ENCODE measurements at places on chromosomes 5 and 9.

- DNase-seq, result no peak
Observed at GRCh38 chr9:89461265-89461664, 36.6 kb downstream of the SEMA4D start.

GRCh38 chr9:88808019-88808656 lies 183.1 kb upstream of the S1PR3 start:
- no peak for DNase-seq

DNA sequence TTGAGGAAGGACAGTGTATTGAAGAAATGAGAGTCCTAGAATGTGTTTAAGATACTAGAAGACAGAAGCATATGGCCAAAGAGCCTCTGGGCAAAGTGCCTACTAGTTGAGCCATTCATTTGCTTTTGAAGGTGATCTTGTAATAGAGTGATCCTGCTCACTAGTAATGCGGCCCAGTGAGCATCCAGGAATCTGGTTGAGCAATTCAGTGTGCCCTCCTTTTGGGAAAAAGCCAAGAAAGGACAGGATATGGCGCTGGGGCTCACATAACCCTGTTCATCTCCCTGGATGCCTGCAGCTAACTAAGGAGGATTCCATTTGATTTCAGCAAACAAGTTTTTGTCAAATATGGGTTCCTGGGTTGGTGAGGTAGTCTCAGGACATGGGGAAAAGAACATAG lies 16.3 kb downstream of the ADAM19 start:
- DNase-seq, result no peak

DNA sequence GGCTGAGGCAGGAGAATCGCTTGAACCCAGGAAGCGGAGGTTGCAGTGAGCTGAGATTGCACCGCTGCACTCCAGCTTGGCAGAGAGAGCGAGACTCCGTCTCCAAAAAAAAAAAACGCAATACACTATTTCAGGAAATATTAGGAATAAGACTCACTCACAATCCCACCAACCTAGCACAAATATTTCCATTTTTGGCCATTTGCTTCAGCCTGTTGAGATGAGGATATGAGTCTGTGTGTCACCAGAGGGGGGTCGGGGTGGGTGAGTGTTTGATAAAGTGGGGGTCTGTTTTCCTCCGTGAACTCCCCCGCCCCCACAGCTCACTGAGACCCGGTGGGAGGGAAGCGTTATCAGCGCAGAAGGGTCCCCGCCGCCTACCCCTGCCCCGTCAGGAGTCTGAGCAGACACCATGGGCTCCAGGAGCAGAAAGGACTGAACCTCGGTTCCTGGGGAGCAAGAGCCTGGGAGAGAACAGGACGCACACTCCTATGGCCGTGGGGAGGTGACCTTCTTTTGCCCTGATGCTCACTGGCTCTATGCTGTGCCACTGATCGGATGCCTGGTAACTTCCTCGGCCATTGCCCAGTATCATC lies 153.8 kb upstream of the PHYKPL start:
- no peak for DNase-seq

GRCh38 chr5:156628421-156628820 lies 221.7 kb upstream of the PPP1R2B start:
- no peak for DNase-seq

DNA sequence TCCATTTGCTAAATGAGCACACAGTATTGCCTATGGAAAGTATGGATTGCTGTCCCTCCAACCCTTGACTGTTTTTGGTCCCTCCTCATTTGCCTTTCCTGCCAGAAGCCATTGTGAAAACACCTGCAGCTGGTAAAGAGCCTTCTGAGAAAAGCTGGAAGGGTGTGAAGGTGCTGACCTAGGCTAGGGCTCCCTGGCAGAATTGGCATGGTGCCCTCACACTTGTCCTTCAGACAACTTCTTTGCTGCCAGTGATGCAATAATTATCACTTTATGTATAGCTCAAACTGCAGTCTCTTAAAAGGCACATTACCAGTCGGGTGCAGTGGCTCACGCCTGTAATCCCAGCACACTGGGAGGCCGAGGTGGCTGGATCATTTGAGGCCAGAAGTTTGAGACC lies 4.2 kb downstream of the TXNDC15 start:
- no peak for DNase-seq

DNA sequence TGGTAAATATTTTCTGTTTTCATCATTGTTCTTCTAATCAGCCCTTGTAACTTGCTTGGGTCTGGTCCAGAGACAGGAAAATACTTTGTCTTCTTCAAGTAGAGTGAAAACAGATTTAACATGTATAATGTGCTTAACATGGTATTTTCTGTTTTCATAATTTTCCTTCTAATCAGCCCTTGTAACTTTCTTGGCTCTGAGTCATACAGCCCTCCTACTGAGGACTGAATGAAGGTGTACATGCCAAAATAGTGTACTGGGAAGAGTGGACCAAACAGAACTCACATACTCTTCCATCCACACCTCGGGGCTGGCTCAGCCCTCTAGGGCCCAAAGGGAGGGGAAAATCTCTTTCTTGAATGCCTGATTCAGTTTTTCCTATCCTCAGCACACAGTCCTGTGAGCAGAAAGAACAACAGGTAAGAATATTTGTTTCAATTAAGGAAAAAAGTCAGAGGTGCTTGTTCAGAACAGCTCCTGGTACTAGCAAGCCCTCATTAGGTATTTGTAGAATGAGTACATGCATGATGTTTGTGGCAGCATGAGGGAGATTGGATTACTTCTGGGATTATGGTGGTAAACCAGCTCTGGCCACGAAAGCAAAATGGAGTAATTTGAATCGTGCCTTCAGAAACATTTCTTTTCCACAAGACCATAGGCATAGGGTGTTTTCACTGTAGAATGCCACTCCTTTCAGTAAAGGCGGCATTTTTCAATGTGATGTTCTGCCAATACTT lies 24.2 kb upstream of the MACIR start:
- DNase-seq, result no peak

DNA sequence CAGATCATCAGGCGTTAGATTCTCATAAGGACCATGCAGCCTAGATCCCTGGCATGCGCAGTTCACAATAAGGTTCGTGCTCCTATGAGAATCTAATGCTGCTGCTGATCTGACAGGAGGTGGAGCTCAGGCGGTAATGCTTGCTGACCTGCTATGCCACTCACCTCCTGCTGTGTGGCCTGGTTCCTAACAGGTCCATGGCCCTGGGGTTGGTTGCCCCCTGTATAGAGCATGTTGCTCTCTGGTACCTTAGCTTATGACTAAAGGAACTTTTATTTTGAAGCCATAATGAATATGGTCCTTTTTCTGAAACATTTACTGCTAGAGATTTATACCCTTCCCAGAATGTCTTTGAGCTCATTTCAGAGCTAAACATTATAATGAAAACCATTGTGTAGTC lies 3.1 kb downstream of the MAN2A1 start:
- DNase-seq, result no peak

DNA sequence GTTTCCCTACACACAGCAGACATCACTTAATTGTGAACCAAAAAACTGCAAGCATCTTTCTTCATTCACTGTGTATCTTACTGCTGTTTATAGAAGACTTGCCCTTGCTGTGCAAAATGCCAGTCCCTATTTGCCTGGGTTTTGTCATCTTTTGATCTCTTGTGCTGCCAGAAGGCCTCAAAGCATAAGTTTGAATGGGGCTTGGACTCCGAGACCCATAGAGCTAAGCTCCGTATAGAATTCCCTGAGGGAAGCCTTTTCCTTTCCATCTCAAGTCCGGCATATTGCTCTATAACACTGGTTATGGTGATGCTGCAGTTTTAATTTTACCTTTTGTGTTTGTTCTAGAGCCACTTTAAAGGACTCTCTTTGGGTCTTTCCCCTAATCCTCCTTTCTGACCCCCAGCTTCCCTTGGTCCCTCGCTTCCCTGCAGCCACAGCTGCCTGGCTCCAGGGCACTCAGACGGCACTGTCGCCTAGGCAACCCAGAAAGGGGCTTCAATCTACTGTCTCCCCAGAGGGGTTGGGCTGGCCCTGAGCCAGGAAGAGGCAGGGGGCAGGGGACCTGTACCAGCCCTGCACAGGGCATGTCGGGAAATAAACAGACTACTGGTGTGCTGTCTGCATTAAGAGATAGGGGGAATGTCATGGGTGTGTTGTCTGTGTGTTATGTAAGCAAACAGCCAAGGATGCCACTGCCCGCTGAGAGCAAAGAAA lies 73.4 kb upstream of the MELK start:
- no peak for DNase-seq

GRCh38 chr5:158100373-158100888 lies 241.5 kb upstream of the CLINT1 start:
- no peak for DNase-seq

GRCh38 chr5:113214606-113215323 lies 220.0 kb downstream of the TSSK1B start:
- no peak for DNase-seq

- no peak for DNase-seq
Observed at GRCh38 chr9:99561961-99562565, 259.6 kb upstream of the NR4A3 start.

GRCh38 chr9:2602704-2603116 lies 18.9 kb upstream of the VLDLR start:
- no peak for DNase-seq

- DNase-seq, result no peak
Observed at GRCh38 chr5:19098434-19098833, 889.6 kb downstream of the CDH18 start.

DNA sequence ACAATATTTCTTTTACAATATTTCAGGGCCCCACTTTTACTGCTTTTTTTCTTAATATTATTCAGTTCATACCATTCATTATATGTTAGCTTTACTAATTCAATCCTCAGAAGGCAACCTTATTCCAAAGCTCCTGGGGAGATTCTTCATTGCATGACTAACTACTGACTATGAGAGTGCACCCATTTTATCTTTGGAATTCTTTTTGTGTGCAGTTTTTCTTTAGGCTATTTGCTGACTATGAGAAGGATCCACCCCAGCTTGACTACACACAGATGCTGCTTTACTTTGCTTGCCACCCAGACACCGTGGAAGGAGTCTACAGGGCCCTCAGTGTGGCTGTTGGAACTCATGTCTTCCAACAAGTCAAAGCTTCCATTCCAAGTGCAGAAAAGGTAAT lies 56.9 kb upstream of the IL7R start:
- DNase-seq, result no peak

- DNase-seq, result no peak
Observed at GRCh38 chr5:2201832-2202231, 319.1 kb upstream of the IRX4 start.

DNA sequence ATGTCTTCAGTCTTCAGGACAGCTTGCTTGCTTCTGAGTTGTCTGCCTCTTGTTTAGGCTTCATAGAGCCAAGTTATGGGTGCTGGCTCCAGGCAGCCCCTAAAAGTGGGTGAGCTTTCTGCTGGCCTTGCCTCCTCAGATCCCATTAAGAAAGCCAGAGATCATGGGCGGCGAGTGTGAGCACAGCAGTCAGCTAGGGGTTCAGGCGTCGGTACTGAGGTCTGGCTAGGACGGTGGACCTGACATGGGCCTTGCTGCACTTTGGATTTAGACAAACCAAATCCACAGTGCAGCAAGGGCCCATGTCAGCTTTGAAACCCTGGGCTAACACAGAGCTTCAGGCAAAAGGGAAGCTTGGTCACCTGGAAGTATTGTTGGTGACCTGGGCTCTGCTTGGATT lies 17.6 kb downstream of the PSAT1 start:
- no peak for DNase-seq

- DNase-seq, result no peak
Observed at GRCh38 chr5:148314187-148314586, 2.0 kb downstream of the SPINK7 start.

DNA sequence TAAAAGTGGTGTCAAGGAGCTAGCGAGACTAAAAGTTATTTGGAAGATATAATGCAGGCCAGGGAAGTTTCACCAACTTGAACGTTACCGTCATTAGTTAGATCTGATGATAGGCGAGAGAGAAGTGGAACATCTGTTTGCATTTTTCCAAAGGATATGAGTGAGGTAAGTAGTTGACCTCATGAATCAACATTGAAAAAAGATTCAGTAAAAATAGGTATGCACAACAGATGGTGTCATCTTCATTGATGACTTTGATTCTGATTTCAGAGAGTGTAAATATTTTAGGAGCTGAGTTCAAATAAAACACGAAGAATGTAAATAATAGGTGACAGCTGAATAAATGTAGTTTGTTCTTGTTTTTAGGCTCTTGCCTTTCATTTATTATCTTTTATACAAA lies 998.9 kb upstream of the CDH6 start:
- DNase-seq, result no peak

- peak; percentile 52 for DNase-seq
Observed at GRCh38 chr9:137454597-137455358, 4.4 kb downstream of the NSMF start.

DNA sequence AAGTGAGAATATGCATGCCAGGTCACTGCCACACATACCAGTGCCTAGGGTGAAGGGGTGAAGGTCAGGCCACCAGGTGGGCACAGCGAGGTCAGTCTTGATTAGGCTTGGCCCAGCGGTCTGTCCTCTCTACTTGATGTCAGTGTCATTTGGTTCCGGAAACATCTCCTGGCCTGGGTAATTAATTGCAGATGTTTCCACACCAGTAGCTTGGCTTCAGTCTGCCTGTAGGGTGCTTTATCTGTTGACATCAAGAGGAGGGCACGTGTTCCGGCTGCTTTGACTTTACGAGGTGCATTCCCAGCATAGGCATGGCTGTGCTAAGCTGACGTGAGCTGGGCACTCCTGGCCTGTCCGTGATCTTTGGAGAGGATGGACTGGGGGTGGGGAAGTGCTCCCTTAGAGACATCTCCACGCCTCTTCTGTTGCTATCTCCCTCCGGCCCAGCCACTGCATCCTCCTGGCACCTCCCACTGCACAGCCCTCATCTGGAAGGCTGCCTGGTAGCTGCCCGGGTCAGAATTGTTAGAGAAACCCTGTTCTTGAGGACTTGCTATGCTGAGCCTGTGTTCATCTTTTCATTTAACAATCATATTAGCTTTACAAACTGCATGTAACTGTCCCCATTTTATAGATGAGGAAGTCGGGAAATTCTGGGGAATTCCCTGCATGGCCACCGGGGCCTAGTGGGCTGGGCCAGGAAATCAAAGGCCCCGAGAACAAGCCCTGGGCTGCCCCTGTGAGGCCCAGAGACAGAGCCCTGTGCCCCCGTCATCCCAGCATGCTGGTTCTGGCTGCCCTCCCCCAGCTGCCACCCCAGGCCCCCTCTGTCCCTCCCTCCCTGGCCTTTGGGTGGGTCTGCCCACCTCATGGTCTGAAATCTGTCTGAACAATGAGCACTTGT lies 29.1 kb downstream of the JADE2 start:
- no peak for DNase-seq

DNA sequence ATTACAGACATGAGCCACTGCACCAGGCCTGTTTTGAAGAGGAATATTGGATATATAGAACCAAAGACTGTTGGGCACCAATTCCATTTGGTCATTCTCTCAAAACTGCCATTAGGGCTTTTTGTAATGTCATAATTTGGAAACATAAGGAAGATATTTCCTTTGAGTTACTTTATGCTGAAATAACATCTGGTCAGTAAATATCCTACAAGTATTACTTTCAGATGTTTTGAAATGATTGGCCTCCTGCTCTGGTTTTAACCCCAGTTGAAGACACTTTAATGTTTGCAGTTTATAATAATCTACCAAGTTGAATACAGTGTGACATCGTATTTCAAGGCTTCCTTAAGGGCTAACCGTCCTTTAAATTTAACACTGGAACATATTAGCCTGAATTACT lies 33.6 kb downstream of the LRRTM2 start:
- DNase-seq, result no peak

Data from right forelimb (tissue), 1 donor.